ENCODE measurements at places on chromosomes 12 and 14.

- DNase-seq: no peak
Measured at GRCh38 chr12:45732250-45732649, 2.7 kb downstream of the ARID2 start.

DNA sequence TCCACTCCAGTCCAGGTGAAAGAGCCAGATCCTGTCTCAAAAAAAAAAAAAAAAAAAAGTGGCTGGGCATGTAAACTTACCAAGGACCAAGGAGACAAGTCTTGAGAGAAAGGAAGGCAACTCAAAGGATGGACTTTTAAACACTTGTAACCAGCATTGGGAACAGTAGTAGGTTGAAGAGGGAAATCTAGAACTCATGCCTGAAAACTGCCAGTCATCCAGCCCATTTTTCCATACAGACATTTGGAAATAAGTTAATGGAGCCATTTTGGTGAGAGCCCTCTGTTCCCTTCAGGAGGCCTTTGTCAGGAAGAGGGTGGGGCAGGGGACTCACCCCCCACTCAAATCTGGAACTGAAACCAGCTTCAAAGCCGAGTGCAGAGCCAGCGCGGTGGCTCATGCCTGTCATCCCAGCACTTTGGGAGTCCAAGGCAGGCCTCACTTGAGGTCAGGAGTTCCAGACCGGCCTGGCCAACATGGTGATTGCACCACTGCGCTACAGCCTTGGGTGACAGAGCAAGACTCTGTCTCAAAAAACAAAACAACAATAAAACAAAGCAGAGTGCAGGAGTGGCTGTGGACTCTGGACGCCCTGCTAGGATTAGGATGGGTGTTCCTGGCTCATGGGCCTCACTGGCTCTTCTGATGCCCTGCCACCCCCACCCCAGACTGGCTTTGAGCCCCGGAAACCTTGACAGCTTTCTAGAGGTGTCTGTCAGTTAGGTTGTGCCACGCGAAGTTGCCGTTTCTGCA is 1.6 kb upstream of the MLXIP start:
- DNase-seq: no peak

DNA sequence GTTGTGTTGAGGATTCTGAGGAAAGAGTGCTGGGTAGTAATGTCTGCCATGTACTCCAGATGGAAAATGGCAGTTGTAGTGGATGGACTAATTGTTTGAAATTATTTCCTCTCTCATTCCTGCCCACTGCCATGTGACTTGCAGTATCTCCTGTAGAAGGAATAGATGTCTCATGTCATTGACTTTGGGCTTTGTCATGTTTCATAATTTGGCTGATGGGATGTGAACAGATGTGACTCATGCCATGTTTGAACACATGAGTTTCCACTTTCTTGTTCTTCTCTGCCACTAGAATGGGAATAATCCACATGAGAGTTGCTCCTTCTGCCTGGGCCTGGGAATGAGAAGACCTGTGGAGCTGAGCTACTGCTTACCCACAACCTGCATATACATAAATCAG is 2.4 kb upstream of the CALCOCO1 start:
- no peak for DNase-seq

DNA sequence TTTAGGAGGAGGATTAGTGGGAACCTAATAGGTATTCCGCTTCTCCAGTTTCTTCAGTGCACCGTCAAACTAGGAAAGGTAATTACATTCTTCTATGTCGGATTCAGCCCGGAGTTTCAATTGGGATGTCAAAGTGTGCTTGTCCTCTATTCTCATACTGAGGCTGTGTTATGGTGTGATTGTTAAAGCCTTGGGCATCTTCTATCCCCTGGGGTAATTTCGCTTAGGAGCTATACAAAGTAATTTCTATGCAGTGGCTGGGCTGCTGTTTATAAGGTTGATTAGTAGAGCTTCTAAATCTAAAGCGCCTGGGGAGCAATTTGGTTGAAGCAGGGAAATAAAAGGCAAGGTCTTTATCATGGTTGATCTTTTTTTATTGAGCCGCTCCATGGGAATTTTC is 399.6 kb downstream of the ZFP36L1 start:
- DNase-seq: no peak

DNA sequence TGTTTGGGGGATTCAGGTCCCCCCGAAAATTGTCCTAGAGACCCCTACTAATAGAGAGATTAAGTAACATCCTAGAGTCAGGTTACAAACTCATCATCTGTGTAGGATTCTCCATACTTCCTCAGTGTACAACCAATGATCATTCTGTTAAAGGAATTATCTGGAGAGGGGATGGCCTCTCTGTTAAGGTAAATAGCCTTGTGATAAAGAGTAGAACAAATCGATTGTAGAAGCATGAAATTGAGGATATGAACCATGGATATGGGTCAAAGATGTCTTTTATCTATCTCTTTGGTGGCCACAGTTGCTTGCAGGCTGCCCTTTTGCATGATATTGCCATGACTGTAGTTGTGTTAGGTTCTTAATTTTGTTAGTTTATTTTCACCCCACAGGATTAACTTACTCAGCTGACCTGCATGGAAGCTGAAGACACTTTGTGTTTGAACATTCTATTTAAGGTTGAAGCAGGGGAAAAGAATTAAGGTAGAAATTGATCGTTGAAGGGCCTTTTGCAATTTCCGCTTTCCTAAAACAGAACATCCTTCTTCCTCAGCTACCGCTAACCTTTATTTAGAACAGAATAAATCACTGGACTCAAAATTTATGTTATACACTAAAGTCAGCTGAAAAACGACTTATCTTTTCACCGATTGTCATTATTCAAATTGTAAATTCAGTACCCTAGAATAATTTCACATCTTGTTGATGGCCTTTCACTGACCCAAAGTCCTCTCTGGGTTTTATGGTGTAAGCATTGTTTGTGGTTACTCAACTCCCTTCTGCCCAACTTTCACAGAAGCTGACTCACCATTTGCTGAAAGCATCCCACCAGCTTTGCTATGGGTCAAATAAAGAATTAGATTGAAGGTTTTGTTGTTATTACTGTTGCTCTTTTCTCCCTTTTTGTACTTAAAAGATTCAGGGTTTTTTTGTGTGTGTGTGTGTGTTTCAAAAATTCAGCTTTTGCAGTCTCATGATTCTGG is 52.3 kb downstream of the IRAK3 start:
- no peak for DNase-seq

GRCh38 chr12:51496895-51497294 is 72.3 kb downstream of the SLC4A8 start:
- no peak for DNase-seq

DNA sequence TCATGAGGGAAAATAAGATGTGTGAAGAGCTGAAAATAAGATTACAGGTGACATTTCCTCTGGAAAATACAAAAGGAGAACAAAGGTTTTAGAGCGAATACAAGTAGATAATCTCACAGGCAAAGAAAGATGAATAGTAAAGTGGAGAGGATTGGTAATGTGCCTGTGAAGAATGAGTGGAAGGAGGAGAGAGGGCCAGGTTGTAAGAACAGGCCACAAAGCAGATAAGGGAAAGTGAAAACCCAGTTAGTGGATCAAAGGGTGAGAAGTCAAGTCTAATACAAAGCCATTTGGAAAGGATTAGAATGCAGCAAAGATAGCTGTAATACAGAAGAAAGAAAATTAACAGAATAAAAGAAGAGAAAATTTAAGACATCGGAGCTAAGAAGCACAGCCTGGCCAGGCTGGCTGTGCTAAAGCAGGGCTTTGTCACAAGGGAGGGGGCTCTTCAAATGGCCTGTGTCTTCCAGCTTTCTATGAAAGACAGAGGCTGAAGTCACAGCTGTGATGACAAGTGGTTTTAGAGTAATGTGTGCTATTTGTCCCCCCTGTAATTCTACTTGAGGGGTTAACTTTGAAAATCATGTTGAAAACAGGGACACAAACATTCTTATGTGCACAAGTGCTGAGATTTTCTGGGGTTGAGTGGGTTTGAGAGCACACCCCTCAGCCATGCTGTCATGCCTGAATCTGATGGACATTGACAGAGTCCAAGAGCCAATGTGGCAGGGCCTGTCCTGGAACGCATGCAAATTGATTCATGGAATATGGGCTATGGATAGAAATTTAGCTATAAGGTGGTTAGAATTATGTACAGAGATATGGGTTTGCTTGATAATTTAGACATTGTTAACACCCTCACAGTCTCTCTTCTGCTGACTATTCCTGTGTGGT is 344.5 kb upstream of the NAV3 start:
- no peak for DNase-seq

DNA sequence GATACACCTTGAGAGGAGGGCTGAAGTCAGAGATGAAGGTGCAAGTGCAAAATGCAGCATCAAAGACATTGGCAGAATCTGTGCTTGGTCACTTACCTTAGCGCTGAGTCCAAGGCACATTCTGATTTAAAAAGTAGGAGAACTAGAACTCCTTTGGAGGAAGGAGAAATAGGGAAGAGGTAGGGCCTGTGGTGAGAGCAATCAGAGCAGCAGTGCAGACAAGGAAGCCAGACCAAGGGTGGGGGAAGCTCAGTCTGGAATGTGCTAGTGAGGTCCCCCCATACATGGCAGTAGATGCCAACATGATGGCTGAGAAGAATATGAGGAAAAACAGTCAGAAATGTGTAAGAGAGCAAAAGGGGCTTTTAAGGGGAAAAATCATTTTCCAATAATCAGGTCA is 206.5 kb downstream of the SSPN start:
- no peak for DNase-seq

DNA sequence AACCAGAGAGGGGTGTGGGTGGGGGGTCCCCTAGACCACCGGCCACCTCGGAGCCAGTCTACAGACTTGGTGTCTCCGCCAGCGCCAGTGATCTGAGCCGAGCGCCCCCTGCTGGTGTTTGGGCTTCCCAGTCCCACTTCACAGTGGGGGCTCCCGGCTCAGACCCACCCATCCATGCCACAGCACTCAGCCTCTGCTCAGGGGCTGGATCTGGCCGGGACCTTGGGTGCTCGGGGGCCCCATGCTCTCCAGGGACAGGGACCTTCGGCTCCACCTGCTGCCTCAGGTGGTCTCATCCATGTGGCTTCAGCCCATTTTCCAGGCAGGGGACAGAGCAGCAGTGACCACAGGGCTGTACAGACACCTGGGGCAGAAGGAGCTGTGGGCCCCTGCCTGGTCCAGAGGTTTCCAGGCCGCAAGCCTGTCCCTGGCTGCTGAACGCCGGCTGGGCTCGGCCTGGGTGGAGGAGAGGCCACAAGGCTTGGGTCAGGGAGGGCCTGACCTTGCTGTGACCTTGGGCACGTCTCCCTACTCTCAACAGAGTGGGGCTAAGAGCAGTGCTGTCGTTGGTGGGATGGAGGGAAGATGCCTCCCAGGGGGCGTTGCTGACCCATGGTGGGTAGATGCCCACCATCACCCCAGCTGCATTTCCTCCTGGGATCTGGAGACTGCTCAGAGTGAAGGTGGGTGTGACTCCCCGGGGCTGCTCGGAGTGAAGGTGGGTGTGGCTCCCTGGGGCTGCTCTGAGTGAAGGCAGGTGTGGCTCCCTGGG is 86.3 kb downstream of the KIF26A start:
- DNase-seq: no peak

GRCh38 chr12:44307506-44308168 is 471.8 kb downstream of the TMEM117 start:
- DNase-seq: no peak

DNA sequence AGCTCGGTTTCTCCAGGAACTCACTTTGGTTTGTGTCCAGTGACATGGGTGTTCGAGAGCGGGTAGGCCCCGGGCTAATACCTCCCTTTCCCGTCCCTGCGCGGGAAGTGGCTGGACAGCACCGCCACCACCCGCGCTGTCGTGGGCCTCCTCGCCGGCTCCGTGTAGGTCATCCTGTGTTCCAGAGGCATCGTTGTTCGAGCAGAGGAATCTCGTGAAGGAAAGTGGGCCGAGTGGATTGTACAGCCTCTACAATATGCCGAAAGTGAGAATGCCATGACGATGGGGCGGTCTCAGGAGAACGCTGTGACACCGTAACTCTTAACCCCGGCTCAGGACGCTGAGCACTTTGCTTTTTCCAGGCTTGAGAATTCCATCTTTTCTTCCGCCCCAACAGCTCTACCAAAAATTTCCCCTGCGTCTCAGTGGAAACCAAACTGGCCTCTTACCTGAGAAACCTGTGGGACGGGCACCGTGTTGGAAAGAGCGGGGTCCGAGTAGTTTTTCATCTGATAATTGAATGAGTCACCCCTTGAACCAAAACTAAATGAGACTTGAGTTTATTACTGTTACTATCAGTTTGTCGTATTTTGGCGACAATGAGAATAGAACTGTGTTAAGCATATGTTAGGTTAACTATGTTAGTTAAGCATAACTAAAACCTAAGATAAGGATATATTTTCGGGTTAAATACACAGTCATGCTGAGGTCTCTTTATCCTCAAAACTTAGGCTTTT is 510 bp downstream of the EIF2S1 start:
- DNase-seq: no peak

- DNase-seq: no peak
Measured at GRCh38 chr14:105205673-105206208, 24.6 kb upstream of the NUDT14 start.

GRCh38 chr14:105436891-105437722 is 17.5 kb downstream of the MTA1 start:
- no peak for DNase-seq

GRCh38 chr14:69716478-69717187 is 50.3 kb upstream of the SRSF5 start:
- no peak for DNase-seq

DNA sequence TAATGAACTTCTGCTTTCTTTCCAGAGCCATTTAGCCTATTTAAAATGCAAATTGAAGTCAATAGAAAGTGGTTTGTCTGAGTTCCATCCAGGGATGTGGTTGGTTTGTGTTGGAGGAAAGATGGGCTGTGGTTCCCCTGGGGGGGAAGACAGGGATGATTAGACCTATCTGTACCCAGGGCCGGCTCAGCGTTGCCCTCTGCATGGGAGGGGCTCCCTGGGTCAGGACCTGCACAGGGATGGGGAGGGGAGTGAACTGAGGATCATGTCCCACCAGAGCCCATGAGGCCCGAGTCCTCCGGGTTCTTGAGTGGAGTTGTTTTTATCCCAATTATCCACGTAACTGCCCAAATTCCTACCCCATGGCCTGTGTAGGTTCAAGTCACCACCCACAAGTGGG is 76.9 kb upstream of the SFSWAP start:
- peak; percentile 7 for DNase-seq

DNA sequence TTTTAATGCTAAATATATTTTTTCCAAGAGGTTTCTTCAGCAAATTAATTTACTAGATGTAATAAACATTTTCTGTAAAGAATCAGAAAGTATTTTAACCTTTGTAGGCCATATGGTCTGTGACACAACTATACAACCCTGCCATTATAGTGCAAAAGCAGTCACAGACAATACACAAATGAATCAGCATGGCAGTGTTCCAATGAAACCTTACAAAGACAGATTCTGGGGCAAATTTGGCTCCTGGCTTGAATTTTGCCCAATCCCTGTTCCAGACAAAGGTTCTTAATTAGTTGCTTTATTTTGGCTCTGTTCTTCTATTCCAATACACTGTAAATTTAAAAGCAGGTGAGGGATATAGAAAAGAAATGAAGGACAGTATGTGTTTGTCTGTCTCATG is 352.5 kb downstream of the C12orf50 start:
- DNase-seq: no peak

GRCh38 chr14:84312551-84312950 is 1217.4 kb upstream of the FLRT2 start:
- DNase-seq: no peak
